ENCODE measurements at places on chromosomes 12 and 14. TPM values are rescaled to one million over a fixed set of nuclear protein-coding genes. Genes with fewer than 3 reads are reported as not detected.

DNA sequence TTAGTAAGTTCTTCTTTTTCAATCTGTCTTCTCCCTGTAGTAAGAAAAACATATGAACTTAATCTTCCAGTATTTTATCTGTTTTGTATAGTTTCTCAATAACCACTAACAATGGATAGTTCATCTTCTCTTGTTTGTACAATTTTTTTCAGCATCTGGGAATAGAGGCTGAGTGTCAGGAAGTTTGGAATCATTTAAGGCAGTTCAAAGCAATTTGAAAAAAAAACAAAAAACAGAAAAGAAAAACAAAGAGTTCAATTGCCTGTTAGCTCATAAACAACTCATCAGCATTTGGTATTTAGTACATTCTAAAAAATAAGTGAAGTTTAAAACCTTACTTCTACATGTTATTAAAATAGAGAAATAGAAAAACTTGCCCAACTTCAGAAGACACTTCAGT is 116.8 kb downstream of the PLCZ1 start:
- DNase-seq = no peak

- no peak for DNase-seq
Observed at GRCh38 chr12:131639270-131639940, 71.5 kb upstream of the SFSWAP start.

- DNase-seq = no peak
Observed at GRCh38 chr14:56160088-56160487, 41.9 kb downstream of the PELI2 start.

GRCh38 chr14:81517798-81518398 is 15.8 kb downstream of the SEL1L start:
- DNase-seq = no peak

DNA sequence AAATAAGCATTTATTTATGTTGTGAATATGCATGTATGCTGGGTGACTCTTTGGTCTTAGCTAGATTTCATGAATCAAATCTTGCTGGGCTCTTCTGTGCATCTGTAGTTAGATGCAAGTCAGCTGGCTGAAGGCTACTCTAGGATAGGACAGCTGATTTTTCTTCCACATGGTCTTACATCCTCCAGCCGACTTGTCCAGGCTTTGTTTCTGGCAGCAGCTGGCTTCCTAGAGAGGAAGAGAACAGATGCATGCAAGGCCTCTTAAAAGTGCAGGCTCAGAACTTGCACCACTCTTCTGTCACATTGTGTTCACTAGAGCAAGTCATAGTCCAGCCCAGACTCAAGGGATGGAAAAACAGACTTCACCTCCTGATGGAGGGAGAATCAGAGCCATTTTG is 435.4 kb upstream of the STXBP6 start:
- no peak for DNase-seq

DNA sequence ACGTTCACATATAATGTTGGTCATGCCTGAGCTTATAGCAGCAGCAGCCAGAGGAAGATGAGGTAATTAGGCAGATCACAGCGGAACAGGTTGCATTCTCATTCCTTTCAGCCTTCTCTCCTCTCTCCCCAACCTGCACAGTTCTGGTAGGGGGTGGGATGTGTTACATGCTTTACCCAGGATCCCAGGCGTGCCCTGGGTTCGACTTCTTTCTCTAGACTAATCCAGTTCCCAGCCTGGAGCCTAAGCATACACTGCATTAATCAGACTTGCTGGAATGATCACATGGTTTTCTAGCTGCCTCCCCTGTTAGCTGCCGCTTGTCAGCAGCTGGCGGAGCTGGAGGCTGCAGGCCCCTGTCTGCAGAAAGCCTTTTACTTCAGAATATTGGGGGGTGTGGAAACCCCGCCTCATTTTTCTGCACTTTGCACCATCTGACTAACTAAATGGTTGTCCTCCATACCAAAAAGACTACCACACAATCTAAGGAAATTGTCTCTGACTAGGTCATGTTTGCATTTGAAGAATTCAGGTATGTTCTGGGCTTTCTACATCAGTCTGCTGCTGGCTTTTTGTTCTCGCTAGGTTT is 46.0 kb upstream of the EVL start:
- DNase-seq = no peak

GRCh38 chr12:104411826-104412641 is 44.7 kb upstream of the CHST11 start:
- DNase-seq = no peak

DNA sequence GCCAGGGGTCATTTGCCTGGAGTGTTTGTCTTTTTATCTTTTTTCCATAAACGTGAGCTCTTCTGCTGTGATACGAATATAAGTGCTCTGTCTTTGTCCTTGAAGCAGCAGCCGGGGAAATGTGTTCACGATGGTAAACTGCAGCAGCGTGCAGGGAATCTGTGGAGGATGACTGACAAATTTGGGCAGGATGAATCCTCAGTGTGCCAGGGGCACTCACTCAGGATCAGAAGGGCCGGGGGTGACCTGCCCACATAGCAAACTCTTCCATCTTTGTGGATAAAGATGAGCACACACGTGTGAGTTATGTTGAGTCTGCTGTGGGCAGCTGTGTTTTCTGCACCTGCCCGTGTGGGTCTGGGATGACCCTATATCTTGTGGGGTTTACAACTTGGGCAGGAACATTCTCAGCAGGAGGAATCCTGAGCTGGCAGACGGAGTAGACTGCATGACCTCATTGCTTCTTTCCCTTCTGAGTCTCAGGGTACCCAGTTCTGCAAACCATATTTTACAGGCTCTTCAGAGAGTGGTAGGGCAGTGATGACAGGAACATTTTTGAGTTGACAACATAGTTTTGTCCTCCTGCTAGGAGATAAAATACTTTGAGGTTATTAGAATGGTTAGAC is 711 bp downstream of the ANO4 start:
- DNase-seq = no peak

DNA sequence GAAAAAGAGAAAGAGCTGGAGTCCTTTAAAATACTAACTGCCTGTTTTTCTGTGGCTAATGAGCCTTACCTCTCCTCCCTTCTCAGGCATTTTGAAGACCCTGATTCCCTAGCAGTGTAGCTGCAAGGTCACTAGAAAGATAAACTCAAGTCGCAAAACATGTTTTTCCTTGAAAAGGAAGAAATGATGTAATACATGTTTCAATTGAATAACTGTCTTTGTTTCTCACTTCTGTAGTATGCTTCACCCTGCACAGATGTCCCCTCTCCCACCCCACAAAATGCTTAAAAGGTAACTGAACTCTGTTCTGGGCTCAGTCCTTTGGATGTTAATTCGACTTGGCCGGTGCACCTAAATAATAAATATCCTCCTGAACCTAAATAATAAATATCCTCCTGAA is 1350.3 kb downstream of the TMEM121 start:
- DNase-seq = no peak

- DNase-seq = no peak
Observed at GRCh38 chr14:101920271-101920670, 44.1 kb upstream of the DYNC1H1 start.

Gene PPM1H
- not detected for total RNA-seq

Gene KRT82
- not detected for total RNA-seq

Measured in activated T-helper 2 cell treated with anti-CD3 and anti-CD28 coated beads, Interferon-gamma antibody, Interleukin-2, Interleukin-4, amounts not matched to agents 10 μg/mL and 5 μg/mL and 100 μg/mL, durations not matched to agents 14 hours and 24 hours and 36 hours (primary cell).